Right atrium auricular region (tissue), 2 donors: ENCODE measurements at places on chromosomes 12 and 14. TPM values are rescaled to one million over a fixed set of nuclear protein-coding genes. Genes with fewer than 3 reads are reported as not detected.

Gene CLEC4D
- not detected for total RNA-seq

Gene PLA2G1B
- total RNA-seq: not detected

DNA sequence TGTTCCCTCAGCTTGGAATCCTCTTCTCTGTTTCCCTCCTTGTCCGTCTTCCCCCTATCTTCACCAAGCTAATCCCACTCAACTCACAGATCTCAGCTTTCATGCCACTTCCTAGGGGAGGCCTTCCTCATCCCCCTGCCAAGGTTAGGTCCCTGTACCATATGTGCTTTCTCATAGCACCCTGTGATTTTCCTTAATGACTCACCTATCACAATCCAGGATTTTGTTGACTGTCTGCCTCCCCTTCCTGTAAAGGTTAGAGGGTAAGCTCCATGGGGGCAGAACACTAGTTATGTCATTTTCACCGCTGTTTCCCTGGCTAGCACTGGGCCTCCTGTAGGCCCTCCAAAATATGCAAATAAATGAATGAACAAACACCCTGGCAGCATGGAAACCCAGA, 57.6 kb downstream of the CRADD start:
- no peak for DNase-seq

DNA sequence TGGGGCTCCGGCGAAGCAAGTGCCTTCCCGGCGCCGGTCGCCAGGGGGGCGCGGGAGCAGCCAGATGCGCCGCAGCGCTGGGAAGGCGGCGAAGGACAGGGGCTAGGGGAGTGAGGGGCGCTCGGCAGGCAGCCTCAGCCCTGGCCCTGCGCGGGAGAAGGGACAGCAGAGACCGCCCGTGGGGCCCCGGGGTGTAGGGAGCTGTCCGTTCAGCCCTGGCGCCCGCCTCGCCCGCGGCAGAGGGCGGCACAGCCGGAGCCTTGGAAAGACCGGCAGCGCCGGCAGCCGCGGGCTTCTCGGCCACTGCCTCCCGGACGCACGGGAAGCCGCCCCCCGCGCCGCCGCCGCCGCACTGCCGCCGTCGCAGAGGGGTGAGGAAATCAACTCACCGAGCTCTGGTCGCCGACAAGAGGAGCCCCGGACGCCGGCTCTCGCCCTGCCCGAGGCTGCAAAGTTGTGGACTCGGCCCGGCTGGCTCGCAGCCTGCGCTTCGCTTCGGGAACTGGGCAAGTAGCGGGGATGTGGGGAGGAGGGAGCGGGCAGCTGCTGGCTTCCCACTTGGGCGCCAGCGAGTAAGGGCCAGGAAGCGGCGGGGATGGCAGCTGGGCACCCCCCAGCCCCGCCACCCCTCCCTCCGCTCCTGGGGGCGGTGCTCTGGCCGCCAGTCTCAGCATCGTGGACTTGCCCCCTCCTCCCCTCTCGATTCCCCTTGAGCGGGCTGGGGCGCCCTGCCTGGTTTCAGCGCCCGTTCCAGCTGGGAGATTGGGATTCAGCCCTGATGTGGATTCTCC, at the start of gene ZDHHC22:
Gene ZDHHC22, minus strand, starts transcription at position 578 of the 791 bp plus-strand sequence. CDS start 2,053 bp downstream, outside the sequence.
- no peak for DNase-seq

- DNase-seq: no peak
Measured at GRCh38 chr14:67722293-67722692, 20.6 kb downstream of the RDH12 start.

- DNase-seq: no peak
Measured at GRCh38 chr12:3204143-3204542, 127.0 kb downstream of the TSPAN9 start.

Gene COX8C
- not detected for total RNA-seq

Gene APAF1
- total RNA-seq: 5.3 TPM

DNA sequence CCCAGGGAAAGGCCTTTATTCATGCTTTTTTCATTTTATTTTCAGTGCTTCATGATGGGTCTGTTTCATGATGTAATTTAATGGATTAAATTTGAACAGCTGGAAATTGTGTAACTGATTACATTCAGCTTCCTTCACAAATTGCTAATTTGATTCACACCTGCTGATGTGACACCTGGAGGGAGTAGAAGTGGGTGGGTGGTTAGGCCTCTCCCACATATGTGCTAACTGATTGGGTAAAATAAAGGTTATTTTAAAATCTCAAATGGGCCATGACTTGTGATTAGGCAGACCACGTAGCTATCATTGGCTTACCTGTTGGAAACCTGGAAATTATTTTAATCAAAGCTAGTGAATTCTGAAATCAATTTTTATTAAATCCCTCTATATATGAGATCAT, 142.1 kb downstream of the GXYLT1 start:
- DNase-seq: no peak

DNA sequence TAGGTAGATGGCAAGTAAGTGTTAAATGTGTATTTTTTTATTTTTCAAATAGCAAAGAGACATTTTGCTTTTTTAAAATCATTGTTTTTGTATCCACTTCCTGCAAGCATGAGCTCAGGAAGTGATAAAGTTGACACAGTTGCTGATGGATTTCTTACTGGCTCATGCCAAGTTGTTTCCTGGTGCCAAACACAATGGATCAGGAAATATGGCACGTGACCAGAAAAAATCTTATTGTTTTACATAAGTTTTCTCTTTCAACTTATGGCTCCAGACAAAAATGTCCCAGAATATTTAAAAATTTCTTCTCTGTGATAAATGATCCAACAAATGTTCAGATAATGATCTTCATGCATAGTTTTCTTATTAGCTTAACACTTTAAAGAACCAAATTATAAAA, 1279.1 kb upstream of the FLRT2 start:
- no peak for DNase-seq

Gene SLC25A47
- total RNA-seq: not detected
